Stimulated activated CD8-positive, alpha-beta memory T cell treated with anti-CD3 and anti-CD28 coated beads, Interleukin-4, amount 100 ng/mL, for 1 hour (primary cell): ENCODE measurements at places on chromosomes 3 and 15.

DNA sequence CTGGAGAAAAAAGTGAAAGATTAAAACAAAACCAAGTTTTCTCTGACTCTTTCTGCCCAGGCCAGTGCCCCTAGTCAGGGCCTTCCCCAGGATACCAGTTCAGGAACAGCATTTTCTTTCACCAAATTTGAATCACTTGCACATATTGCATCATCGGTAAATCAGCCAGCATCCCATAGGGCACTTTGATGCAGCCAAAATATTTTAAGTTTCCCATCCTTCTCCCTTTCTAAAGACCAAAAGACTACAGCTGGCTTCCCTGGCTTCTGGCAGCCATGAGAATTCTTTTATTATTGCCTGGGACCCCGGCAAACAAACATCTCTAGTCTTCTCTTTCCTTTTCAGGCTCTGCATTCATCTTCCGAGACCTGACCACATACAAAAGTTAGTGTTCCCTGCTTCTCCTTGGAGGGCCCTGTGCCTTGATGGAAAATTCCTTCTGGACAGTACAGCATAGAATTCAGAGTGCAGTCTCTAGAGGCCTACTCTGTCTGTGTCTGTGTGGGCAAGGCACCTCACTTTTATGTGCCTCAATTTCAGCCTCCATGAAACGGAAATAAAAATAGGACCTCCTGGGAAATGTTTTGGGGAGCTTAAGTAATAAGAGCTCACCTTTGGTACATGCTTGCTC lies 348.0 kb downstream of the VPS13C start:
- DNase-seq, result no peak

- DNase-seq, result no peak
These were observed 583.9 kb downstream of the NTRK3 start for GRCh38 chr15:87672309-87673288.

GRCh38 chr15:50953302-50953701 lies 44.8 kb downstream of the AP4E1 start:
- DNase-seq, result no peak

GRCh38 chr15:56844892-56845291 lies 73.6 kb upstream of the TCF12 start:
- DNase-seq, result no peak

- no peak for DNase-seq
These were observed 155.6 kb downstream of the TIGIT start for GRCh38 chr3:114449271-114450007.

DNA sequence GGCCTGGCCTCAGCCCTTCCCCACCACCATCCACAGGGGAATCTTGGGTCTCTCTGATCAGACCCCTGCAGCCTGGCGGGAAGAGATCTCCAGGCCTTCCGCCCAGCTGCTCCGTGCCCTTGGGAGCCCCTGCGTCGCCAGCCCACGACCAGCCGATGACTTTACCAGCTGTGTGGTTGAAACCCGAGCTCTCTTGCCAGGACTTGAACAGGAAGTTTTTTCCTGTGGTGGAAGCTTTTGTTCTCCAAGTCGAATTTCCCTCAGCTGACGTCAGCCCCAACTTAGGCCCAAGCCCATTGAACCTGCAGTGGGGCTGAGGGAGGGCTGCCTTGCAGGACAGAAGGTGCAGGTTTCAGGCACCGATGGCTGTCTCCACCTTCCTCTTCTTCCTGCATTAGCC lies 51.7 kb upstream of the SMAD3 start:
- DNase-seq, result no peak

- no peak for DNase-seq
These were observed 762.8 kb upstream of the NR2F2 start for GRCh38 chr15:95567686-95568085.

DNA sequence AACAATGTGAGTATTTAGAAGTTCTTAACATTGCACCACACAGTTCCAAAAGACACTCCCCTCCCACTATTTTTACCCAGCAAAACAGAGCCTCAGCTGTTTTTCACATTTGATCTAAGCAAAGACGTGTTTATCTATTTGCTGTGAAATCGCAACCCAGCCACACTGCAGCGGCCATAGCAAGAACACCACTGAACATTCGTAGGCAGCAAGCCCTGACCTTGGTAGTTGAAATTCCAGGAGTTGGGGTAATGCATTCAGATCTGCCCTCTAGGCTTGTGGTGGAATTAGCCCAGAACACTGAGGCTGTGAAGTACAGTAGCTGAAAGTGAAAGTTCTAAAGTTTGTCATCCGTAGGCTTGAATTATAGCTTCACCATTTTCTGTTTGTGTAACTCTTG lies 17.1 kb upstream of the SLC24A5 start:
- DNase-seq, result no peak

DNA sequence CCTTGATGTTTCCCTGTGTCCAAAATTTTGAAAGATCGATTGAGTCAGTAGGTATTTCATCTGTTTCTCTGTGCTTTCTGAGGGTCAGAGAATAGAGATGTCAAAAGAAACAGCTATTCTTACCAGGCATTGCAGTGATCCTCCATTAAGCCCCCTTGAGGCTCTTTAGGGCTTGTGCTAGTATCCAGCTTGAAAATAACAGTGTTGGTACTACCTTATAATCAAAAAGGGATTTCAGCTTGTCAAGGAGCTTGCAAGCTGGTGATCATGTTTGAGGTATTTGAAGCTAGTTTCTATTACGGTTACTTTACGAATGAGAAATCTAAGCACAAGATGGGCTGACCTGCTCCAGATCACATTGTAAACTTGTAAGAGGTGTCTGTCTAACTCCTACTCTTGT lies 103.4 kb downstream of the EDEM1 start:
- DNase-seq, result no peak

GRCh38 chr3:71453822-71454511 lies 129.6 kb downstream of the FOXP1 start:
- no peak for DNase-seq

DNA sequence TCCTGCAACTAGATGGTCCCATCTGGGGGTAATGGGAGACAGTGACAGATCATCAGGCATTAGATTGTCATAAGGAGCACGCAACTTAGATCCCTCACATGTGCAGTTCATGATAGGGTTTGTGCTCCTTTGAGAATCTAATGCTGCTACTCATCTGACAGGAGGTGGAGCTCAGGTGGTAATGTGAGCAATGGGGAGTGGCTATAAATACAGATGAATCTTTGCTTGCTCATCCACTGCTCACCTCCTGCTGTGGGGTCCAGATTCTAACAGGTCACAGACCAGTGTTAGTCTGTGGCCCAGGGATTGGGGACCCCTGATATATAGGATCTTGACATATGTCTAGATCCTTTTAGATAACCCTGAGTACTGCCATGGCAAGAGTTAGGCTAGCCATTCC lies 52.7 kb downstream of the RASGRF1 start:
- no peak for DNase-seq

DNA sequence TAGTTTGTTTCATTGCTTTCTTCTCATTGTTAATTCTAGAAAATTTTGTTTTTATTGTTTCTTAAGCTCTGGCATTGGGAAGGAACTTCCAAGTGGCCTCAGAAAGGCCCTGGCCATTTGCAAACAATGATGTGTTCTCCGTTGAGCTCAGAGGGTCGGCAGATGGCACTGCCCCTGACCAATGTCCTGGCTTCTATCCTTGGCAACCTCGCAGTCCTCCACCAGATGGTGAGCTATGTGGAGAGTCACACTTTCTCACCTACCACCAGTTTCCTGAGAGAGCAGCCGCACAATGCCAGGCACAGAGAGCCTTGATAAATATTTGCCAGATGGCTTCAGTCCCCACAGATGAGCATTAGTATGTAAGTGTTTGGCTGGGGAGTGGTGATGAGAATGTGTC lies 343.7 kb downstream of the EPHB1 start:
- DNase-seq, result no peak

- no peak for DNase-seq
These were observed 23.6 kb downstream of the CCR1 start for GRCh38 chr3:46184469-46184868.

GRCh38 chr15:50906954-50907600 lies 1.4 kb upstream of the AP4E1 start:
- peak; percentile 32 for DNase-seq

GRCh38 chr3:63762180-63762579 lies 56.9 kb upstream of the C3orf49 start:
- DNase-seq, result no peak

- no peak for DNase-seq
These were observed 1.1 kb downstream of the ZBTB47 start for GRCh38 chr3:42654331-42655201.

GRCh38 chr3:6861625-6862000 lies 698 bp downstream of the GRM7 start:
- no peak for DNase-seq

GRCh38 chr3:105806359-105806758 lies 62.5 kb downstream of the CBLB start:
- DNase-seq, result no peak
